ENCODE measurements at places on chromosomes 12 and 14. TPM values are rescaled to one million over a fixed set of nuclear protein-coding genes. Genes with fewer than 3 reads are reported as not detected.

GPR68 gene
- 6.3 TPM for total RNA-seq

ACOT4 gene
- 4.5 TPM for total RNA-seq

GRCh38 chr14:53532853-53533252 lies 379.7 kb upstream of the DDHD1 start:
- DNase-seq = no peak

DGLUCY gene
- 77.6 TPM for total RNA-seq

GRCh38 chr14:35405304-35405996 lies 901 bp upstream of the NFKBIA start:
- DNase-seq = peak; percentile 77

GRCh38 chr12:111412007-111412829 lies 6.5 kb downstream of the SH2B3 start:
- no peak for DNase-seq

E2F7 gene
- 0.29 TPM for total RNA-seq

GLI1 gene
- 1.4 TPM for total RNA-seq

CISTR gene
- not detected for total RNA-seq

MYH6 gene
- 3.4 TPM for total RNA-seq

DNA sequence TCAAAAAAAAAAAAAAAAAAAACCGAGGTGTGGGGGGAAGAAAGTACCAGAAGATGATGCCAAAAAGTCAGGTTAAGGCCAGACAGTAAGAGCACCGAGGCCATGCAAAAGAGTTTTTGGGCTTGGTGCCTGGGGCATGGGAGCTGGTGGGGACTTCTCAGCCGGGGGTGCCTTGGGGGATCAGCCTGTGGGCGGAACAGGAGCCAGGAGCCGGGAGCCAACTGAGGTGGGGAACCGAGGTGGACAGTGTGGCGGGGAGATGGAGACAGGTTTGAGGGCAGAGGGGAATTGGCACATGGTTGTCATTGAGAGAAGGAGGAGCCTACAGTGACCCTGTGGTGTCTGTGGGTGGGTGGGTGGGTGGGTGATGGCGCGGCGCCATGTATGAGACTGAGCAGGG lies 33.2 kb downstream of the TSPAN11 start:
- peak; percentile 54 for DNase-seq

DNA sequence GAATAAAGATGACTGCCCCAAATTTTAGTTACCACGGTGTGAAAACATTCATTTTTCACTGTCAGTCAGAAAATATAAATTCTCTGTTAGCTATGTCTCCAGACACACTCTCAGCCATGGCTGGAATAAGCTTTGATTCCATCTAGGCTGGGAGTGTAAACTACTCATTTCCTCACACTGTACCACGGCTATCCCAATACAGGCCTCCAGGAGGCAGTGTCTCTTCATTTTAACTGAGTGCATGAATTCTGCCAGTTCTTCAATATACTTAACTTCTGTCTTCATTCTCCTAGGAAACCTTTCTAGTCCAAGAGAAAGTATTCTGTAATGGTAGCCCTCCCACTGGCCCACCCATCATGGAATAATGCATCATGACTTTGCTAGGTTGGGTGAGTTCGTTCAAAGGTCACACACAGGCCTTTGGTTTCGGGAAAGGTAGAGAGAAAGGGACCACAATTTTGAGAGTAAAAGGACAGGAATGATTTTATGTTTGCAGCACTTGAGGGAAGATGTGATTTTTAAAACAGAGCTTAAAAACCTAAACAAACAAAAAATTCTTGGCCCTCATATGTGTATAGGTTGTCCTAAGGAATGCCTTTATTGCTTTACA lies 381.1 kb downstream of the SEC23A start:
- DNase-seq = no peak

GRCh38 chr12:48001505-48002413 lies 2.5 kb downstream of the COL2A1 start:
- DNase-seq = no peak

CLEC2A gene
- not detected for total RNA-seq

DNA sequence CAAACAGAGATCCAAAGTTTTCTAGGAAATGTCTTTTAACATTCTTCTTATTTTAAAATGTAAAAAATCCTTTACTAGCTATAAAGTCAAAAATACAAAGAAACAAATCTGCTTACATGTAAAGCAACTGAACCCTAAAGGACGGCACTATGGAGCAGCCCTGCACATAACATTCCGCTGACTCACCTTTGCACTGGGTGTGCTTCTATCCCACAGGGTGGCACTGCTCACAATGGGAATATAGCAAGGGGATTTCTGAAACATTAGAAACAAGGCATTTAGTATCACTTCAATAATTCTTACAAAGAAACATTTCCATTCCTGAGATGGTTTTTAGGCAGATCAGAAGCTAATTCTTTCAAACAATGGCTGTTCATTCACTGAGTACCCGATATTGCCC lies 94.3 kb downstream of the C12orf42 start:
- DNase-seq = no peak

GRCh38 chr14:24913746-24914145 lies 136.2 kb downstream of the STXBP6 start:
- DNase-seq = no peak

GRCh38 chr12:91857813-91858542 lies 287.7 kb downstream of the BTG1 start:
- no peak for DNase-seq

MNAT1 gene
- 25.5 TPM for total RNA-seq

DNA sequence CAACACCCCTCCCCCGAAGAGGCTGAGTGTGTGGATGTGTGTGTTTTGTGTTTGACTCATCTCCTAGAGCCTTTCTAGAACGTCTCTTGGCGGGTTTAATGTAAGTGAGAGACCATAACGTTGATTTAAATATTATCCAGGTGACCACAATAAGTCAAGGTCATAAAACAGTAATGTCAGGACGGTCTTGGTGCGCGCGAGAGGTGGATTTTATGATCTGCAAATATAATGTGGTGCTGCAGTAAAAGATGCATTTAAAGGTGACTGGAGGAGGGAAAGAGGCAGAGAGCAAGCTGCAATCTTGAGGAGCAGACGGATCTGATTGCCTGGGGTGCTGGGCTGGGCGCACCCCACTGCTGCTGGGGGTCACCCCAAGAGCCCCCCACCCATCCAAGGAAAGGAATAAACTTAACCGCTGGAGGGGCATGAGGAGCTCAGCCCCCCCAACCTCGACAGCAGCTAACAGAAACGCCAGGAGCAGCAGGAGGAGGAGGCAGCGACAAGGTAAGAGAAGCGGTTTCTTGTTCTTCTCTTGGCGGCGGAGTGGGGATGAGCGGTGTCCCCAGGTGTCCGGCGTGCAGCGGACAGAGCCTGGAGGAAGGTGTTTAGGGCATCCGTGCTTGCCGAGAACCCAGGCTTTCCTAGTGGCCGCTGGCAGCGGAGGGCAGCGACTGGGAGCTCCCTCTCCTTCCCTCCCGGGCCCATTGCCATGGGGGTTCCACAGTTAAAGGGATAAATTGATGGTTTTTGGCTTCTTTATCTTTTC lies 5.5 kb downstream of the HOXC10 start:
- DNase-seq = no peak

GRCh38 chr12:219891-220352 lies 6.0 kb upstream of the SLC6A12 start:
- peak; percentile 89 for DNase-seq

DNA sequence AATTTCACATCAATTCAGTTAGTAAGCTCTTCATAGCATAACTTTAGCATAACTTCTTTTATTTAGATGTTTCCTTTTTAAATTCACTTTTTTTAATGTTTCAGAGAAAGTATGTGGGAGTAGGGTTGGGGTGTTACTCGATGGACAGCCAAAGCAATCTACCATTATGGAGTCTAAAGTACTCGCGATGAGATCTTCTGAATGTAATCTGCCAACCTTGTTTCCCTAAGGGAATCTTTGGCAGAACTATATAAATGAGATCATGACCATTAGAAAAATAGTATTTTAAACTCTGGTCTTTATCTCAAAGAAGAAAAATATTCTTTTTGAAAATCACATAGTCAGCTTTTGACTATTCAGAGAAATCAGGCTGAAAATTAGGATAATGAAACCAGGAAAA lies 103.9 kb downstream of the BBS10 start:
- no peak for DNase-seq

GRCh38 chr14:43411841-43412240 lies 1095.2 kb downstream of the FSCB start:
- DNase-seq = no peak

DNA sequence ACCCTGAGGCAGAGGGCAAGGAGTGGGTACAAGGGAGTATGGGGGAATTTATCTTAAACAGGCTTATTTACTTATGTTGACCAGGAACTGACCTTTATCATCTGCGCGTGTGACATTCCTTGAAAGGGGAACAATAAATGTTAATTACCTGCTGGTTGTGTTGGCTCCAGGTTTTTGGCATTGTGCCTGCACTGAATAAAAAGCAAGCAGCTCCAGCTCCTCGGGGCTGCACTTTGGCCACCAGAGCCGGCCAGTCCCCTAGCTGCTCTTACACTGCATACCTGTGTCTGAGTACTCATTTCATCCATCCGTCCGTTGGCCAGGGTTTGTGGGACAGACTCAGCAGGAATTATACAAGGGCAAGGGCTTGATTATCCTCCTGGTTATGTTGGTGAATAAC lies 68.8 kb upstream of the GTF2A1 start:
- DNase-seq = no peak

NTS gene
- total RNA-seq = 0.32 TPM

GRCh38 chr14:104724981-104725771 lies 1.1 kb downstream of the ADSS1 start:
- DNase-seq = no peak

DNA sequence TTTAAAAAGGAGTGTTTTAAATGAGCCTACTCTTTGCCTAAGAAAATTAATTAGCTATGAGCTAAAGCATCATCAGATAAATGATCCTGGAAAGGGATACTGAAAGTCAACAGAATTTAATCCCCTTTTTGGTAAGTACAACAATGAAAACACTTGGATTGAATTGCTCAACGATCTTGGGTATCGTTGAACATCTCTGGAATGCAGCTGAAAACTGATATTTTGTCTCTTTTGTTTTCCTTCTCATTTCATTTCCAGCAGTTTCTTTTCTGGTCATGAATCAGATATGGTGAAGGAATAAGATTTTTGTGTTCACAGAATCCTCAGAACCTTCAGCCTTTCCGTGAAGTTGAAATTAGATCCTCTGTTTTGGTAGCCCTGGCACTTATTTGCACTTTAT lies 771.2 kb downstream of the FSCB start:
- DNase-seq = no peak

DNA sequence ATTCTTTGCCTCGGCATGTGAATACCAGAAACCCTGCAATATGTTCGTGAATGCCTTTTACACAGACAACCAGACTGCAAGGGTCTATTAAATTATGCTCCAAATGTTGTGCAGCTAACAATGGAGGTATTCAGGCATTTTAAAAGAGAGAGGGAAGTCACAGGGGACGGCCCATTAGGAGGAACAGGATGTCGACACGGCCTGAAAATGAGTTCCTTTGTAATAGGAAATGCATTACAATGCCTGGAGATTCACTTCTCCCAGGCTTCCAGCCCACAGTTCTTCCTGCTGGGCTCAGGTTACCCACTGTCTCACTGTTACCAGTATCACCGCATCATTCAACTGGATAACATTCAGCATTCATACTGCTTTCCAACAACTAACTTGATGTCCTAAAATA lies 2.5 kb downstream of the DUSP6 start:
- no peak for DNase-seq

DNA sequence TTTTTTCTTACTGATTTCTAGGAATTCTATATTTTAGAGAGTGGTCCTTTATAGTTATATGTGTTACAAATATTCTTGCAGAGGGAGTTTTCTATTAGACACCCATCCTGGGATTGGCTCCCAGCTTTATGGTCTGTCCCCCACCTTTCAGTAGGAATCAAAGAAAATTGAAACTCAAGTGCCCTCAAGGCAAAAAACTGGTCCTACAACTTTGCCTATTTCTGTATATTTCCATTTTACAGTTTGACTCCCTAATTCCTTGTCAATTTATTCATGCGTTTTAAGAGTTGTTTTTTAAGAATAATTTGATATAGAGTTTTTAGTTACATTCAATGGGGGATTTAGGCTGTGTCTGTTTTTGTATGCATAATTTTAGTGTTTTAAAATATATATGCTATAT lies 208.9 kb downstream of the SYNE2 start:
- no peak for DNase-seq

- no peak for DNase-seq
Observed at GRCh38 chr14:75162631-75163030, 13.8 kb downstream of the TMED10 start.

HAL gene
- total RNA-seq = 6.2 TPM

DNA sequence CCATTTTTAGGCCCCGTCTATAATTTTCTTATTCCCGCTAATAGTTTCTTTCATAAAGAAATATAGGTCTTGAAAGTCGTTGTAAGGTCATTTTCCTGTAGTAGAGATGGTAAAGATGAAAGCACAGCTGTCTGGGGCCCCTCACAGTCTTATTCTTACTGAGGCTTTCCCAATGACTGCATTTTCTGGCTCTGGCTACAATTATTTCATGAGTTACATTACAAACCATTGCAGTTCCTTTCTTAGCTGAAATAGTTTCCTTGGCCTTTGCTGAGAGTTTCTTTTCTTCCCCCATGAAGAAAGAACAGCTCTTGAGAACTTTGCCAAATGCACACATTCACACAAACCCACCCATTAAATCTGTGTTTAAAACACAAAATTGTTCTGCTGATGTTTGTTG lies 113.0 kb downstream of the DYRK2 start:
- DNase-seq = no peak

DNA sequence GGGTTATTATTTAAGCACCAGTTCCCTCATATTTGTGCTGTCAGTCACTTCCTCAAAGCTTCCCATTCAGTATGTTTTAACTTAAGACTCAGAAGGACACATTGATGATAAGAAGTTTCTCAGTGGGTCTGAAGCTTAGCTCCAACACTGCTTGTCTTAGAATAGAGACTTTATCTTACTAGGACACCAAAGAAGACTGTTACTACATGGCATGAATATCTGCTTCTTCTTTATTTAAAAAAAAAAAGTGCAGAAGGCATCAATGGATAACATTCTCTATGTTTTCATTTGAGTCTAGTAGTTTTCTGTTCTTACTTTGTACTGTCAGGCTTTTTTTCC lies 404.2 kb downstream of the DAD1 start:
- no peak for DNase-seq

DNA sequence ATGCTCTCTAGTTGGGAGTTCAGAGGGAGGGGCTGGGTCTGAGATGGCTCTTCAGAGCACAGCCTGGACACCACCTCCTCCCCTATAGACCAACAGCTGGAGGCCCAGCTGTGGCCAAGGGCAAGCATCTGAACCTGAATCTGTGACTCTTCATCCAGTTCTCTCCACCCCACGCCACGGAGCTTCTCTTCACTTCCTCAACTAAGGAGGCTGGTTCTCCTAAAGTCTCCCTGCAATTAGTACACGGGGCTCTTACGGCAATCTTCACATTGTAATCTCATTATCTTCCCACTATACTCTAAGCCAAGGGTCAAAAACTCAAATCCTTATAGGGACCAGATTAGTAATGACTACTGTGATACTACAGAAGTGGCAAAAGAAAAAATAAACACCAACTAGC lies 9.8 kb downstream of the NRDE2 start:
- no peak for DNase-seq

TC2N gene
- total RNA-seq = 56.7 TPM

GRCh38 chr14:67556671-67557070 lies 23.6 kb downstream of the PLEKHH1 start:
- no peak for DNase-seq

- DNase-seq = no peak
Observed at GRCh38 chr12:25937096-25937495, 21.4 kb upstream of the RASSF8 start.

- no peak for DNase-seq
Observed at GRCh38 chr12:52434760-52435530, 774 bp upstream of the KRT75 start.
